ENCODE measurements at places on chromosomes 6 and 20. TPM values are rescaled to one million over a fixed set of nuclear protein-coding genes. Genes with fewer than 3 reads are reported as not detected.

- DNase-seq: no peak
These were observed 28.4 kb downstream of the SYNDIG1 start for GRCh38 chr20:24497851-24498250.

Gene TREM1
- polyA plus RNA-seq: 1.4 TPM

GRCh38 chr6:57108691-57109090 lies 18.7 kb downstream of the ZNF451 start:
- DNase-seq: no peak

DNA sequence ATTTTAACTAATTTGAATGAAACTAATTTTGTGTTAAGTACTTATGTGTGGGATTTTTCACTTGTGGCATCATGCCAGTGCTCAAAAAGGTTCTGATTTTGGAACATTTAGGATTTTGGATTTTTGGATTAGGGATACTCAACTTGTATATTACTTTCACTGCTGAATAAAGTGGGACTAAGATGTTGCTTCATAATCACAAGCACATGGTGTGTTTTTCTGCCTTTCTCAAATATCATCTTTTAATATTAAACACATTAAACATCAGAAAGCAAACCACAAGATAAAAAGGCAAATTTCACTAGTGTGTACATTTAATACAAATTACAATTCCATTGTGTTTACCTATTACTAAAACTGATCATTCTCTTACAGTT lies 89.8 kb downstream of the ARHGAP18 start:
- DNase-seq: no peak

Measured in testis (tissue), 5 donors.